ENCODE measurements at places on chromosomes 6 and 20. TPM values are rescaled to one million over a fixed set of nuclear protein-coding genes. Genes with fewer than 3 reads are reported as not detected.

TMEM151B gene
- polyA plus RNA-seq, result 0.04 TPM

GNAS-AS1 gene
- 0.10 TPM for polyA plus RNA-seq

MOCS1 gene
- polyA plus RNA-seq, result 12.1 TPM

LY6G5B gene
- polyA plus RNA-seq, result 15.0 TPM
